ENCODE measurements at places on chromosomes 2 and 18.

DNA sequence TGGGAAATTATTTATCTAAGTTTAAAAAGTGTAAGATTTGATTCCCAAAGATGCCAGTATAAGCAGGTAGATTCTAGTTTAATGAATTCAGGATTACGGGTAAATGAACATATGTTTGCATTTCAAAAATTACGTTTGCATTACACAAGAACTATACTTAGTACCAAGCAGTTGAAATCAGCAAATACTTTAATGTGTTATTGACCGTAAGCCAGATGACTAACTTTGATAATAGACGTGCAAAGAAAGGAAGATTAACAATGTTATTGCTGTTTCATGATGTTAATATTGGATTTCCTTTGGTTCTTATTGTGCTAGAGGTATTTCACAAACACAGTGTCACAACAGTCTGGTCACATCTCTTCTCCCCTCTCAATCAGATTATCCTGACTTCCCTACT is 294.7 kb downstream of the TDRD15 start:
- DNase-seq: no peak

- no peak for DNase-seq
Measured at GRCh38 chr2:189608795-189609422, 28.3 kb upstream of the SLC40A1 start.

- no peak for DNase-seq
Measured at GRCh38 chr2:236440110-236440881, 129.3 kb upstream of the ACKR3 start.

- no peak for DNase-seq
Measured at GRCh38 chr2:181991171-181991885, 5.7 kb downstream of the PPP1R1C start.

- DNase-seq: peak; percentile 15
Measured at GRCh38 chr2:144922519-144922918, 402.6 kb upstream of the ZEB2 start.

DNA sequence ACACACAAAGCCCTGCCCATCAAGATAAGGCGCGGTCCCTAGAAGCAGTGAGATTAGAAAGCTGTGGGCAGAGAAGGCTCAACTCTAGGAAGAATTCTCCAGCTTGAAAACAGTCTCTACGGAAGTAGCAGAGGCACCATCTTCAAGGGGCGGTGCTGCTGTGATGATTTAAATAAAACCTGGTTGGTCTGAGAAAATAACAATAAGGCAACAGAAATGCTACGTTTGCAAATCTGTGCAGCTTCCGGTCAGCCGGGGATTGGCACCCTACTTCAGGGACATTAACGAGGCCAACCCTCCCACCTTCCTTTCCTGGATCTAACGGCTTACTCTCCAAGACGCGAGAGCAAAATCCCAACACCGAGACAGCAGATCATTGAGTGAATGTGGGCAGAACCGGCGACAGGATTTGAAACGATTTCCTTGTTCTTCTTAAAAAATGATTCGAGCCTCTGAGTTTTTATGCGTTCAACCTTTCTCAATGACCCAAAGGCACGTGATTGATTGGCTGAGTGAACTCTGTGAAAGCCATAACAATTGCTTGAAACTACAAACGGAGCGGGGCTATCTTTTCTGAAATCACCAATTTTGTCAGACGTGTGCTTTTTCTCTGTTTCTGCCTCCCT is 93.7 kb upstream of the ZNF516 start:
- peak; percentile 23 for DNase-seq

- no peak for DNase-seq
Measured at GRCh38 chr2:214630402-214631045, 179.0 kb downstream of the BARD1 start.

GRCh38 chr2:202193881-202194353 is 44.5 kb downstream of the SUMO1 start:
- DNase-seq: no peak

DNA sequence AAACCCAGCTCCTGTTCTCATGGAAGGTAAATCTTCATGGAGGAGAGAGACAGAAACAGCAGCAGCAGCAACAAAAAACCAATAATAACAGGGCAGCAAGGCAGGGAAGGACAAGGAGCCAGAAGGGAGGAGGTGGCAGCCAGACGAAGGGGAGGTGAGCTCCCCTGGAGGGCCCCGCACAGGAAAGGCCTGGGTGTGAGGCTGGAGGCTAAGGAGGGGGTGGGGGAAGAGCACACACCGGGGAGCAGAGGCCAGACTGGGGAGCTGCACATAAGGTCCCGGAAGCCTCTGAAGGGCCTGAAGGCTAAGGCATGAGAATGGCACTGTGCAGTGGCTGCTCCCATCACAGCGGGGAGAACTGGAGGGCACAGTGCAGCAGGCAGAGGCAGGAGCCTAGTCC is 94.8 kb upstream of the SMAD7 start:
- no peak for DNase-seq

DNA sequence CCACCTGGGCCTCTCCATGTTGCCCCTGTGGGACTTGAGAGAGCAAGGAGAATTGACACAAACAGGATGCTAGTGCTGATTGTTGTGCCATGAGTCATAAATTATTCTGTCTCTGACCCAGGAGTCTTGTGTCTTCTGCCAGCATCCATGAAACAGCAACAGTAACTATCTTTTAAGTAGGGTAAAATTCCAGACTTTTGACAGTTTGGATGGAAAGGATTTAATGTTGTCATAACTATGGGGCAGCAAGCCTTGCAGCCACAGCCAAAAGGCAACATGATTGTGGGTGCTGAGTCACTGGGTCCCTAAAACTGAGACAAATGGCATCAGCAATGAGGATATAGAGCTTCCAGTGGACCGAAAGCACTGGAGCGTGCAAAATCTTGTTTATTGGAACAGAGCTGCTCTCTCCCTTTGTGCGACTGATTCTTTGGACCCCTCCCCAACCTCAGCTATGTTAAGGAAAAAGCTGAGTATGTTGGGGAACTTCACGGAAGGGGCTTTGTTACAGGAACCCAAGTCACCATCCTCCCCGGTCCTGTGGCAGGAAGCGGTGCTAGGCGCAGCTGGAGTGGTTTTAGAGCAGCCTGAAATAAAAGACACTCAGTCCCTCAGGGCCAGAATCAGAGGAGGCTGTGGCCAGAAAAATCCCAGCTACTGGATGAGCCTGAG is 9.6 kb upstream of the ITPRIPL1 start:
- peak; percentile 82 for DNase-seq

DNA sequence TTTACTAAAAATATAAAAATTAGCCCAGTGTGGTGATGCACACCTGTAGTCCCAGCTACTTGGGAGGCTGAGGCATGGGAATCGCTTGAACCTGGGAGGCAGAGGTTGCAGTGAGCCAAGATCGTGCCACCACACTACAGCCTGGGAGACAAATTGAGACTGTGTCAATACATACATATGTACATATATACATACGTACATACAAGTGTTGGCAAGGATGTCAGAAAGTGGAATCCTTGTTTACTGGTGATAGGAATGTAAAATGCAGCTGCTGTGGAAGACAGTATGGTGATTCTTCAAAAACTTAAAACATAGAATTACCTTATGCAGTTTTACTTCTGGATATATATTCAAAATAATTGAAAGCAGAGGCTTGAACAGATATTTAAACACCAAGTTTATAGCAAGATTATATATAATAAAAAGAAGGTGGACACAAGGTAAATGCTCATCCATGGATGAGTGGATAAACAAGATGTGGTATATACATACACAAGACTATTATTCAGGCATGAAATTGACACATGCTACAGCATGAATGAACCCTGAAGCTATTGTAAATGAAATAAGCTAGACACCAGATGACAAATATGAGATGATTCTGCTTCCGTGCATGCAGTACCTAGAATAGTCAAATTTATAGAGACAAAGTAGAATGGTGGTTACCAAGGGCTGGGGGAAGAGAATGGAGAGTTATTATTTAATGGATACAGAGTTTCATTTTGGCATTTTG is 43.2 kb downstream of the CCDC138 start:
- no peak for DNase-seq

- DNase-seq: no peak
Measured at GRCh38 chr18:28791101-28791500, 614.2 kb upstream of the CDH2 start.

- no peak for DNase-seq
Measured at GRCh38 chr2:168997118-168997521, 34.0 kb downstream of the ABCB11 start.

GRCh38 chr2:125386074-125386473 is 1269.9 kb upstream of the GYPC start:
- DNase-seq: no peak
